ENCODE measurements at places on chromosomes 13 and 19.

GRCh38 chr13:50760751-50761150 lies 82.7 kb downstream of the DLEU7 start:
- no peak for DNase-seq

DNA sequence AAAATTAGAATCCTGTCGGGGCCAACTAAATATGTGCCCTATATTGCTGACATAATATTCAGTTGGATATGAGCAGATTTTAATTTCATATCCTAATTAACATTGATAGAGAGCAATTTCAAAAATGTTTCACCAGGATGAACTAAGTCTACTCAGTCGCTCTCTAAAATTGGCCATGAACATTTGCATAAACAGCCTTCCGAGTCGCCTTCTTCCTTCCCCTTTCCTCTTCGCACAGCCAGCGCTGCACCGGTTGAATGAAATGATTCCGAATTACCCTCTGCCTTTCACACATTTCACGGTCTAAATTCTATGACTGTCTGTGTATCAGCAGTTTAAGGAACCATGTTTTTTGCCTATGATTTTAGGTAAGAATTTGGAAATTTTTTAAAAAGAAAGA lies 413.7 kb downstream of the LIG4 start:
- DNase-seq, result no peak

DNA sequence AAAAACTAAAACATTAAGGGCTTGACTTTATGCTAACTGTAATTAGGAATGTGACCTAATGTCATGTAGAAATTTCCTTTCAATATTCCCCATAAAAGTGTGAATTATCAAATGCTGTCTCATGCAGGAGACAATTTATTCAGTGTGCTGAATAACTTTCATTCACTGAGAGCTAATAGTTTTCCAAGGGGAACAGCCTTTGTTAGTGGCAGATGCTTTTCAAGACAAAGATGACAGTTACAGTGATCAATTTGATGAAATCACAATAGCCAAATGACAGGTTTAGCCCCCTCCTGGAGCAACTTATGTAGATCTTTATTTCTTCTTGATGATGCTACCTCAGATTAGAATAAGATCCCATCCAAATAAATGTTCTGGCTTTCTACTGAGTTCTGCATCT lies 275.5 kb downstream of the ITGBL1 start:
- no peak for DNase-seq

DNA sequence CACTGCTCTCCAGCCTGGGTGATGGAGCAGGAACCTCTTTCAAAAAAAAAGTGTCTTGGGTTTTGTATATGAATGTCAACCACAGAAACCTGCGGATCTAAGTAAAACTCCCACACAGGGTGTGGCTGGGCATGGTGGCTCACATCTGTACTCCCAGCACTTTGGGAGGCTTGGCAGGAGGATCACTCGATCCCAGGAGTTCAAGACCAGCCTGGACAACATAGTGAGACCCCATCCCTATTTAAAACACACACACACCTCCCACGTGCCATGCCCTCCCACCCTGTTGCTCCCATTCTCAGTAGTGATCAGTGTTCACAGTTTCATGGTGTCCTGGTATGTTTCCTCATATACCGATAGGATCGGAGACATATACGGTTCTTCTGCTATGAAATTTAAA lies 9.2 kb downstream of the TMED1 start:
- no peak for DNase-seq

- DNase-seq, result no peak
Measured at GRCh38 chr13:94886191-94886590, 173.8 kb upstream of the SOX21 start.

- no peak for DNase-seq
Measured at GRCh38 chr13:114102131-114102520, 30.3 kb downstream of the RASA3 start.

DNA sequence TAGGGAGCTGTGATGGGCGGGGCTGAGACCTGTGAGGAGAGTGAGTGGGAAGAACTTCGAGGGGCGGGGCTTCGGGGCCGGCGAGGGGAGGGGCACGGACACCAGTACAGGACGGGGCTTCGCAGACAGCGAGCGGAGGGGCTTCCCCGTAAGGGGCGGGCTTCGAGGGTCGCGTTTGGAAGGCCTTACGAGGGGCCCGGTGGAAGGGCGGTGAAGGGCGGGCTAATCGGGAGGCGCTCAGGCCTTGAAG lies 4.1 kb upstream of the EMP3 start:
- peak; percentile 86 for DNase-seq

GRCh38 chr13:46640843-46641242 lies 87.9 kb downstream of the LRCH1 start:
- no peak for DNase-seq

GRCh38 chr19:6769006-6769619 lies 1.9 kb upstream of the SH2D3A start:
- no peak for DNase-seq

- DNase-seq, result no peak
Measured at GRCh38 chr13:48527955-48528354, 4.9 kb downstream of the RCBTB2 start.

- no peak for DNase-seq
Measured at GRCh38 chr13:97360610-97361009, 73.4 kb upstream of the RAP2A start.

- no peak for DNase-seq
Measured at GRCh38 chr13:48188131-48188530, 44.9 kb upstream of the ITM2B start.

DNA sequence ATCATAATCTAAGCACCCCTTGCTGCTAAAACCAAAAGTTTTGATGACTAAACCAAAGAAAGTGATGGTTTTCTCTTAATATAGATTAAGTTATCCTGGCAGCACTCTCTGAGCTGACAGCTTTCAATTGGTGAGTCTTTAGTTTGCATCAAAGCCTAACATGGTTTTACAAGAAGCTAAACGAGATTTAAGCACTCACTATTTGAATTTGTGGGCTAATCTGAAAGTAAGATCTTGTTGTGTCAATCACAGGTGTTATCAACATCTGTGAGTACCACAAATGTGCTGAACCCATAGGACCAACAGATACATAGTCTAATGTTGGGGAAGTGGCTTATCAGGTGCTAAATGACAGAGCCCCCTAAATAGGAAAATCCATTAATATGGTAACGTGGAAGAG lies 223.9 kb downstream of the LHFPL6 start:
- no peak for DNase-seq

- DNase-seq, result no peak
Measured at GRCh38 chr19:46546194-46546896, 50.7 kb upstream of the PNMA8B start.

DNA sequence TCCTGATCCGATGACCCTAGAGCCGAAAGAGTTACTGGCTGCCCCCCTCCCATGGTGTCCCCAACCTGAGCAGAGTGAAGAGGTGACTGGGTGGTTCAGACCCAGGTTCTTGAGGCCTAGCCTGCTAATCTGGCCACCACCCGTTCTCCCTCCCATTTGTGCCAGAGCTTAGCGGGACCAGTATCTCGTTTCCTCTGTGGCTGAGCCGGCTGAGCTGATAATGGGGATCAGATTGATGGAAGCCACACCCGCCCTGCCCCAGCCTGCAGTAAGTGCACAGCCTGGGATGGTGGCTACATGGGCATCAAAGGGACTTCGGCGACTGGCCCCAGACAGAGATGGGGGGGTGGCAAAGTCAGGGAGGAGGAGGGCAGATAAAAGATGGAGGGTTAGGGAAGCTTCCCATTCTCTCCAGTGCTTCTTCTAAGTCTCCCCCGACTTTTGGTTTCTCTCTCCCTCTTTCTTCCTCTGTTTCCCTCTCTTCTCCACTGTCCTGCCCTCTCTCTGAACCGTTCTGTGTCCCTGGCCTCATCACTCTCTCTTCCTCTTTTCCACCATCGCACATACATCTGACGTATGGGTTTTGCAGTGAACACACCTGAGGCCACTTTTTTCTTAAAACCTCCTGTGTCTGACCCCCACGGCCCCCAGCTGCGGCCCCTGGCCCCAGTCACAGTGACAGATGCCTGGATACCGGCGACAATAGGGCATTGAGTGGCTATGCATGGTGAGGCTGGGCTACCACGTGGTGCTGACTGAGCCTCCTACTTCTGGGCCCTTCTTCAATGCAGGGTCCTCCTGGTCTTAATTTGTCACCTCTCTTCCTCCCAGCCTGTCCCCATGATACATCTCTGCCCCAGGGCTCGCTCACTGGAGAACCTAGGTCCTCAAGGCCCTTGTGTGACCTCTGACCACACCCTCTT lies 2.4 kb downstream of the ELAVL3 start:
- DNase-seq, result no peak

DNA sequence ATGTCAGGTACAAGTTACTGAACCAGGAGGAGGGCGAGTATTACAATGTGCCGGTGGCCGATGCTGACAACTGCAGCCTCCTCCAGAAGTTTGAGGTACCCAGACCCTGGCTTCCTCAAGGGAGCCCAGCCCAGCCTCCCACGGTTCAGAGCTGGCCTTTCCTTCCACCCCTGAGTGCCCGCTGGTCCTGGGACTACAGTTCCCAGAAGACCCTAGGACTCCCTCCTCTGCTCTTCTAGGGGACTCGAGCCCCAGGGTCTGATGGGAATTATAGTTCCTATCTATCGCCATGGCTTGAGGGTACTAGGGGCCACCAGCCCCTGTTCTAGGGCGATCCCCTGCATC lies 11.0 kb downstream of the PRKCG start:
- DNase-seq, result no peak

- DNase-seq, result no peak
Measured at GRCh38 chr19:41784312-41784711, 12.1 kb upstream of the CEACAM3 start.

DNA sequence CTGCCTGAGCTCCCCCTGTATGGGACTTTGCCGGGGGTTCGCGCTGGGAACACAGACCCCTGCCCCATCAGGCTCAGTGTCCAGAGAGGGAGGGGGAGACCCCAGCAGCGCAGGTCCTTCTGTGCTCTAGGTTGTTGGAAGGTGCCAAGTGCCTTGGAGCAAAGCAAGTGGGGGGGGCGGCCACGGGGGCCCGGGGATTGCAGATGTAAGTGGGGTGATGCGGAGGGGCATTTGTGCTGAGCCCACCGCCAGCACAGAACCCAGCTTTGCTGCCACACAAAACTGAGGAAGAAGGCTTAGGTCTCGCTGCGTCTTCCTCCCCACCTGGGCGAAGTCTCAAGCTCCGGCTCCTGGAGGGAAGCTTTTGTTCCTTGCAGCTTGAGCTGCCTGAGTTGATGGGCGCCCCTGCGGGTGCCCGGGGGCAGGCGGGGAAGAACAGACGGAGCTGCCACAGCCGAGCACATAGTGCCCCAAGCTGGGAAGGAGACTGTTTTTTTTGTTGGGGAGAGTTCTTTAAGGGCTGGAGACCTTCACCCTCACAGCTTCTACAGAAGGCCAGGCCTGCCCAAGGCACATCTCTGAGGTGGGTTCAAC lies 1.5 kb upstream of the NTN5 start:
- no peak for DNase-seq

DNA sequence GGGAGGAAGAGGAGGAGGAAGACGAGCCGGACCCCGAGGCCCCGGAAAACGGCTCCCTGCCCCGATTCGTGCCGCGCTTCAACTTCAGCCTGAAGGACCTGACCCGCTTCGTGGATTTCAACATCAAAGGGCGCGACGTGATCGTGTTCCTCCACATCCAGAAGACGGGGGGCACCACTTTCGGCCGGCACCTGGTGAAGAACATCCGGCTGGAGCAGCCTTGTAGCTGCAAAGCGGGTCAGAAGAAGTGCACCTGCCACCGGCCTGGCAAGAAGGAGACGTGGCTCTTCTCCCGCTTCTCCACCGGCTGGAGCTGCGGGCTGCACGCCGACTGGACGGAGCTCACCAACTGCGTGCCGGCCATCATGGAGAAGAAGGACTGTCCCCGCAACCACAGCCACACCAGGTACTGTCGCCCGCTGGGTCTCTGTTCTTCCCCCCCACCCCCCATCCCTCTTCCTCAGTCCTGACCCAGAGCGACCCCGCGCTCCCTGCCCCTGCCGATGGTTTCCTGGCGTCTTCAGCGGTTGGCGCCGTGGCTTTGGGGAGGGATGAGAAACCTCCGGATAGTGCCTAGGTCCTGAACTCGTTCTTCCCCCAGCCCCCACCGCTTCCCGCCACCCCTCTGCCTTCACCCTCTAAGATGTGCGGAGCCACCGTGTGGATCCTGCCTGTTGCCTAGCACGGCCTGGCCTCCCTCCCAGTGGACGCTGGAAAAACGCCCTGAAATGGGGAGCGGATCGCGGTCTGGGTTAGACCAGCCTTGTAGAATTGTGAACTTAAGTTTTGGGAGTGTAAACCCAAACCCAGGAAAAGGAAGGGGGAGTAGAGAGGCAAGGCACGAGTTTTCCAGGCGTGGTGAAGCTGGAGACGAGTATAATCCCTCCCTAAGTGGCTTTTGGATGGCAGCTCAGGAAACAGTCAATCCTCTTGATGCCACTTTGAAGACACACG lies 1.5 kb downstream of the HS6ST3 start:
- peak; percentile 51 for DNase-seq

DNA sequence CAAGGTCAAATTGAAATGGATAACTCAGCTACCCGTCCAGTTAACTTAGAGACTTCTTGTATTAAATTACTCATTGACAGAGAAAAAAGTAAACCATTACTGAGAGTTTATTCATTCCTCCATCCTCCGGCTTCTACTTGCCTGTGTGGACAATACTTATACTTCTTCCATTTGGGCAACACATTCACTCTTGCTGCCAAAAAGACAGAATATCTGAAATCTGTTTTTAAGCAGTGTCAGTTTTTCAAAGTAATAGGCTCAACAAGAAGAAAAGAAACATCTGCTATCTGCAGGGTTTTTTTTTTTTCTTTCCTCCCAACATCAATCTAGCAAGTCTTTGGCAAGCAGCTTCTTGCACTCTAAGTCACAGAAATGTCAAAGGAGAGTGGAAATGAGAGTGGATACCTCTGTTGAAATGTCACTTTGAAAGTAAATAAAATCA lies 1142.8 kb downstream of the PCDH9 start:
- DNase-seq, result no peak

DNA sequence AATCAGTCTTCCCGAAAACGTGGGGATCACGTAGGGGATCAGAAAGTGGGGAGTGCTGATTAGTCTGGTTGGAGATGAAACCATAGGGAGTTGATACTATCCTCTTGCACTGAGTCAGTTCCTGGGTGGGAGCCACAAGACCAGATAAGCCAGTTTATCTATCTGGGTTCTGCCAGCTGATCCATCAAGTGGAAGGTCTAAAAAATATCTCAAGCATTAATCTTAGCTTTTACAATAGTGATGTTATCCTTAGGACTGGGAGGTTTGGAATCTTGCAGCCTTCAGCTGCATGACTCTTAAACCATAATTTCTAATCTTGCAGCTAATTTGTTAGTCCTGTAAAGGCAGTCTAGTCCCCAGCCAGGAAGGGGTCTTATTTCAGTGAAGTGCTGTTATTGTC lies 2474.2 kb downstream of the PCDH9 start:
- DNase-seq, result no peak

DNA sequence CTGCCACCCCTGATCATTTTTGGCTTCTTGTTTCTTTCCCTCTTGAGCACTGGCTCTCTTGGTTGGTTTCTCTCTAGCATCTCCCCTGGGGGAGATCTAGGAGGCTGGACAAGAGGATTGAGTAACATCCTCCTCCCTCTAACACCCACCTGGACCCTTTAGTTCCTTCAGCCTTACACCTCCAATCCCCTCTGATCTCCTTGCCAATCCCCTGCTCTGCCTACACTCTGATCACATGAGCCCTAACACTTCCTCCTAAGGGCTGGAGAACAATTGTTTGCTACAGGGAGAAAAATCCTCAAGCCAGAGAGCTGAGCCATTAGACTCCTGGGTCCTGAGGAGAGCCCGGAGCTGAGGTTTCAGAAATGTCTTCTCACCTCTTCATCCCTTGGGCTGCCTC lies 65.9 kb upstream of the ADGRL1 start:
- no peak for DNase-seq

All from NCI-H1092 treated with DMSO at 0.1 percent for 48 hours (cell line).